ENCODE measurements at places on chromosomes 7 and 10. TPM values are rescaled to one million over a fixed set of nuclear protein-coding genes. Genes with fewer than 3 reads are reported as not detected.

The COL17A1 gene
- total RNA-seq: 1.6 TPM

The LMOD2 gene
- total RNA-seq: not detected

The C10orf62 gene
- not detected for total RNA-seq

The FAM221A gene
- 5.6 TPM for total RNA-seq

The ZCWPW1 gene
- total RNA-seq: 2.2 TPM

The ELN gene
- total RNA-seq: not detected

The MYPN gene
- total RNA-seq: 7.1 TPM

The LRRD1 gene
- not detected for total RNA-seq

The EPHB6 gene
- 30.5 TPM for total RNA-seq

The WASHC2C gene
- 16.1 TPM for total RNA-seq

The OR2A1 gene
- total RNA-seq: not detected

The NPTX2 gene
- total RNA-seq: not detected

The ATP5MK gene
- 111 TPM for total RNA-seq

The CPA2 gene
- total RNA-seq: not detected

The METTL2B gene
- total RNA-seq: 37.1 TPM

- DNase-seq: no peak
Observed at GRCh38 chr10:61840403-61840802, 61.1 kb upstream of the ARID5B start.

- DNase-seq: no peak
Observed at GRCh38 chr10:109894516-109894915, 28.8 kb downstream of the XPNPEP1 start.

- DNase-seq: no peak
Observed at GRCh38 chr7:108001764-108002725, 916 bp downstream of the LAMB1 start.

- DNase-seq: no peak
Observed at GRCh38 chr7:150803161-150803860, 2.7 kb downstream of the TMEM176A start.

DNA sequence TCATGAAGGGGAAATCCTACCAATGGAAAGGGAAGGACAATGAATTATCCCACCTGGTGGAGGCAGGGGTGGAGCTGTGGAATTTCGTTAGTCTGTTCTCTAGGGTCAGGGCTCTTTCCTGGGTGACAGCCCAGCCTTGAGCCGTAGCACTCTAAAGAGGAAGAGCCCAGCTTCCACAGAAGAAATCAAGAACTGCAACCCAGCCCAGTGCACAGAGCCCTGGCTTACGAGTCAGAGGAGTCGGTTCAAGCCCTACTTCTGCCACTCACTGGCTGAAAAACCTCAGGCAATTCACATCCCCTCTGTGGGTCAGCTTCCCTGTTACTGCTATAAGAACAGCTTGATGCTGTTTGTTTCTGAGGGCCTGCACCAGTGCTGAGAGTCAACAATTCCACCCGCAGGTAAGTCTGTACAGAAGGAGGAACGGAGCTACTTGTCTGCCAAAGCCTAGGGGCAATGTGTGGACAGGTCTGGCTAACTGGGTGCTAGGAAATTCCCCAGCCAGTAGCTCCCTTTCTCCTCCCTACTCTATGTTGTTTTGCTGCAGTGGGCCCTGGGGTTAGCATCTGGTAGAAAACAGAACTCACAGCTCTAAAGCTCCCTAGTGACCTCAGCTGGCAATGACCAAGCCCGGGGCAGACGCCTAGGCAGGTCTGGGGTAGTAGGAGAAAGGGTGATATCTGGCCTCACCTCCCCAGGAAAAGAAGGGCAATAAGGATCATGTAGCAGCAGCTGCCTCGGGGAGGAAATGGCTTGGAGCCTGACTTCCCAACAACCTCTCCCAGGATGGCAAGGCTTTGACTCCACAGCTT, 3.3 kb downstream of the AVPI1 start:
- peak; percentile 42 for DNase-seq

GRCh38 chr10:3484306-3485056, 300.5 kb downstream of the KLF6 start:
- DNase-seq: no peak

DNA sequence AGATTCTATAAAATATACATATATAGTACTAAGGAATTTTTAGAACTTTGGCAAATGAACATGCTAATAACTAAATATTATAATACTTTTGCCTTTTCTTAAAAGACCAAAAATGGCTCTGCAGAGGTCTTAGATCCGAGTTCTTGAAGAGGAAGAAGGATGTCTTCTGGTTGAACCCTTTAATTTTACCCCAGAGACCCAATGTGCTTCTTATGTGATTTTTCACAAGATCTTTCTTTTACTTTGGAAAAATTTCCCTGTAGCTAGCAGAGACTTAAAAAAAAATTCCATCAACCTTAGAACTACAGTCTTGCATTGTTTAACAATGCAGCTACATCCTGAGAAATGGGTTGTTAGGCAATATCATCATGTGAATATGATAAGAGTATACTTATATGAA, 663.2 kb downstream of the PARD3 start:
- DNase-seq: no peak

DNA sequence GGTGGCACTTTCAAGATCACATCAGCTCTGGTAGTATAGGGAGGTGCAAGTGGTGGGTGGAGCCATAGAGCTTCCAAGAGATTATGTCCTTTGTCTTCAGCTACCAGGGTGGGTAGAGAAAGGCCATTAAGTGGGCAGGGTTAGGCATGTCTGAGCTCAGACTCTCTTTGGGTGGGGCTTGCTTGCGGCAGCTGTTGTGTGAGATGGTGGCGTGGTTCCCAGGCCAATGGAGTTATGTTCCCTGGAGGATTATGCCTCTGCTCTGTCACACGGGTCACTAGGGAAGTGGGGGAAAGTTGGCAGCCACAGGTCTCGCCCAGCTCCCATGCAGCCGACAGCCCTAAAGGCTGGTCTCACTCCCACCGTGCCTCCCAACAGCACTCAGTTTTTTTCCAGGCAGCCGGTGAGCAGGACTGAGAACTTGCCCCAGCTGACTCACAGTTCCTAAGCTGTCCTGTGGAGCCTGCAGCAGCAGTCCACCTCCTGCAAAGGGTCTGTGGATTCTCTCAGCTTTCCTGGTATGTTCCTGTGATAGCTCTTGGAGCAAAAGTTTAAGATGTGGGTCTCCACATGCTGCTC, 459.0 kb downstream of the SH2D4B start:
- no peak for DNase-seq

- DNase-seq: no peak
Observed at GRCh38 chr7:70696201-70696754, 435.7 kb upstream of the GALNT17 start.

GRCh38 chr7:73822319-73823173, 8.2 kb upstream of the CLDN4 start:
- peak; percentile 99 for DNase-seq

GRCh38 chr10:71613261-71613777, 106.3 kb downstream of the C10orf105 start:
- peak; percentile 64 for DNase-seq

- DNase-seq: no peak
Observed at GRCh38 chr10:132360766-132361447, 28.9 kb downstream of the LRRC27 start.

DNA sequence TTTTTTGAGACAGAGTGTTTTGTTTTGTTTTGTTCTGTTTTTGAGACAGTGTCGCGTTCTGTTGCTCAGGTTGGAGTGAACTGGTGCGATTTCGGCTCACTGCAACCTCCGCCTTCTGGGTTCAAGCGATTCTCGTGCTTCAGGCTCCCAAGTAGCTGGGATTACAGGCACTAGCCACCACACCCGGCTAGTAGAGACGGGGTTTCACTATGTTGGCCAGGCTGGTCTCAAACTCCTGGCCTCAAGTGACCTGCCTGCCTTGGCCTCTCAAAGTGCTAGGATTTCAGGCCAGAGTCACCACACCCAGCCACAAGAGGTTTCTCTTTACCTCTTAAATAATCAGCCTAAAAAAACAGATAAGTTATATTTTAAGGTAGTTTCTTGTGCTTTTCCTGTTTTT, 8.7 kb upstream of the ARHGAP12 start:
- no peak for DNase-seq

GRCh38 chr7:113831556-113831955, 87.3 kb downstream of the PPP1R3A start:
- peak; percentile 10 for DNase-seq

DNA sequence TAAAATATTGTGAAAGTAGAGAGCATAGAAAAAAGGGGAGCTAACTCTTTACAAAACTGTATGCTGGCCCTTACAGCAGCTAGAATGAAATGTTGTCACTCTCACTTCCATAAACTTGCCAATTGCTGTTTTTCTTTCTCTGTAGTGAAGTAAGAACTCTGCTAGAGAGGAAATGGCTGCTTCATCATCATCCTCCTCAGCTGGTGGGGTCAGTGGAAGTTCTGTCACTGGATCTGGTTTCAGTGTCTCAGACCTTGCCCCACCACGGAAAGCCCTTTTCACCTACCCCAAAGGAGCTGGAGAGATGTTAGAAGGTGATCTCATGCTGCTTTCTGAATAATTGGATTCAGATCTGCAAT, 7.6 kb upstream of the ASCC1 start:
- DNase-seq: no peak

- DNase-seq: no peak
Observed at GRCh38 chr10:62681211-62681940, 123.1 kb upstream of the ADO start.

DNA sequence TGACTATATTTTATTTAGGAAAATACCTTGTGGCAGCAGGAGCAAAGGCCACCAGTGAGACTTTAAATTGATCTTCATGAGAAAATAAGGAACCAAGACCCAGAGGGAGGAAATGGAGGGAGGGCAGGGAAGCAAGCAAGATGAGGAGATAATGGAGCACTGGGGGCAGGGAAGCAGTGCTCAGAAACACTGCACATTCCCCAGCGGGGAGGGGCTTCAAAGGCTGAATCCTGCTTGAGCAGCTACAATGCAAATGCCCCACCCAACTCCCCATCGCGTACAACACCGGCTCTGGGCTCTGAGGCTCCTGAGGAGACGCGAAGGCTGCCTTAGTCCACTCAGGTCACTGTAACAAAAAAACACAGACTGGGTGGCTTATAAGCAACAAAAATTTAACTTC, 503.8 kb downstream of the GRID1 start:
- no peak for DNase-seq

- peak; percentile 30 for DNase-seq
Observed at GRCh38 chr7:143373255-143373794, 7.8 kb upstream of the ZYX start.

DNA sequence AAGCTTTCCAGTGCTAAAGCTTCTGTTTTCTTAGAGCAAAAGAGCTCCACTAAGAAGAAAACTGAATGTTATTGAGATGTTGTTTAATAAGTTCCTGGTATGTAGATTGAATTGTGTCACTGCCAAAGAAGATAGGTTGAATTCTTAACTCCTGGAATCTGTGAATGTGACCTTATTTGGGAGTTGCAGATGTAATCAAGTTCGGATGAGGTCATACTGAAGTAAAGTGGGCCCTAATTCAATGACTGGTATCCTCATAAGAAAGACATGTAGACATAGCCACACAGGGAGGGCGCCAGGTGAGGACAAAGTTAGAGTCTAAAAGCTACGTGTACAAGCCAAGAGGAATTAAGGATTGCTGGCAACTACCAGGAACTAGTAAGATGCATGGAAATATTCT, 732.1 kb upstream of the C7orf33 start:
- no peak for DNase-seq

DNA sequence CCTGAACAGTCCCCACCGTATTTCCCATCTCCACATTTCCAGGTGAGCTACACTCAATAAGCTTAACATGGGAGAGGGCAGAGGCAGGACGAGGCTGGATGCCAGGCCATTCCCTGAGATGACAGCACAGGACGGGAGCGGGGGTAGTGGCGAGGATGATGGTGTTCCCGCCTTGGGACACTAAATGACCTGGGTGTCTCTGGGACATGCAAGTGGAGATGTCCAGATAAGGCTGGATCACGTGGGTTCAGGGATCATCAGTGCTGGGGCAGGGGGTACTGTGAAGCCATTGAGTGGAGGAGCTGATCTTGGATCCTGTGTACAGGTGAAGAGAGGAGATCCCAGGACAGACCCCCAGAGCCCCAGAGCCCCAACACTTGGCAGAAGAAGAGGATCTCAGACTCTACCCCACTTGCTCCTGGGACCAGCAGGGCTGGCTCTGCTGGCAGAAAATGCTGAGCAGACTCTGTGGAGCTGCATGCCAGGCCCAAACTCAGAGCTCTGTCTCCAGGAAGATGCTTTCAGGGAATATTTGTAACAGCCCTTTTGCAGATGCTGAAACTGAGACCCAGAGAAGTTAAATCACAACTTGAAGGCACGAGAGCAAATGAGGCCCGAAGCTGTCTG, 29.7 kb upstream of the HSPA12A start:
- no peak for DNase-seq

- DNase-seq: no peak
Observed at GRCh38 chr10:1376384-1376945, 320.3 kb downstream of the WDR37 start.

GRCh38 chr10:46308113-46308415, 21.3 kb downstream of the ANTXRL start:
- no peak for DNase-seq

DNA sequence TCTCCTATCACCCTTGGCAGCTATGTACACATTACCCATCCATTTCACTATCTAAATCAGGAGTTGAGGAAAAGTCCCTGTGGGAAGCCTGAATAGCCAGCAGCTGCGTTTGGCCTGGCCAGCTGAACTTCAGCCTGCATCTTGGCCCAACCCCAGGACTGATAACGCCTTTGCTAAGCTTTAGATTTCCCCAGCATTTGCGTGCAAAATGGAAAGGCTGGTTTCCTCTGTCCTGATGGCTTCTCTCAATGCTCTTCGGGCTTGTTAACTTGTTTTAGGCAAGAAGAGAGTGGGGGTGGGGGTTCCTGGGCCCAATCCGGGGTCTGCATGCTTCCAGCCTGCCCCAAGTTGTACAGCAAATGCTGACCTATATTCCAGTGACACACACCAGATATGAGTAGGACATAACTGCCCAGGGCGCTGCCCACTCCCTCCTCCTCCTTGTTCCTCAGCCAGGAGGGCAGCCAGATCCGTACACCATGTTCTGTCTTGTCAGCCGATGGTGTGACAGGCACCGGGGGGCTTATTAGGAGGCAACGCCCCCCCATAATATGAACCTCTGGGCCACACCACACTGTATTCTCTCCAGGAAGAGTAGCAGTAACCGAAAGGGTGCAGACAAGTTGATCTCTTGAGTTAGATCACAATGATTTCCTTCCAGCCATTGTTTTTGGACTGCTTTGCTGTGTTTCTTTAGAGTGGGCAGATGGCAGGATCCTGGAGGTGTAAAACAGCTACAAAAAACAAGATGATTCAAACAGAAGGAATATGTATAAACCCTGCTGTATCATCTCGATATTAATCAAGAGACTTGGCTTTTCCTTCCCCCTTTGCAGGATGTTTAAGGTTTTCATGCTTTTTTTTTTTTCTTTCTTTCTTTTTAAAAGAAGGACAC, 339.0 kb downstream of the RNLS start:
- DNase-seq: no peak

Data from PC-3 (cell line).